Activated CD4-positive, CD25-positive, alpha-beta regulatory T cell treated with anti-CD3 and anti-CD28 coated beads, Interleukin-2, amount 50 U/mL, for 24 hours (primary cell): ENCODE measurements at places on chromosomes 7 and 10.

GRCh38 chr7:113289140-113289740 is 170.9 kb upstream of the SMIM30 start:
- no peak for ATAC-seq

GRCh38 chr7:29396563-29396962 is 167.1 kb upstream of the PRR15 start:
- no peak for ATAC-seq

- no peak for ATAC-seq
These were observed 165.8 kb downstream of the TCERG1L start for GRCh38 chr10:131145756-131146155.

GRCh38 chr7:32191305-32191704 is 121.1 kb upstream of the PDE1C start:
- no peak for ATAC-seq

DNA sequence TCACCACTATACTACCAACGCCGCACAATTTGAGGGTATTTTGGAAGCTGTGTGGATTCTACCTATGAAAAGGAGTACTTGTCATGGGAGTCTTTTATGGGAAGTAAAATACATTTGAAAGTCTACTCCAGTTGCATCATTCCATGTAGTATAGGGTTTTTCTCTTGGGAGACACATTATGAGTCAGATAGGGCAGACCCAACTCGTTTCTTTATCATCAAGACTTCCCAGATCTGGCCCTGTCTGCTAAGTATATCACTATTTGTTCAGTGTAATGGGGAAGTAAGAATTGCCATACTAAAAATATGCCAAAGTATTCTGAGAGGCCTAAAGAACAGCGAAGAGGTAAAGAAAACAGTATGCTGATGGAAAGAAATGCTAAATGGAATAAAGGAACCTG is 144.2 kb downstream of the SPAG6 start:
- no peak for ATAC-seq

GRCh38 chr7:31055471-31055870 is 3.4 kb downstream of the ADCYAP1R1 start:
- no peak for ATAC-seq
